NCI-H2171 treated with DMSO at 0.1 percent for 48 hours (cell line): ENCODE measurements at places on chromosomes 12 and 14.

DNA sequence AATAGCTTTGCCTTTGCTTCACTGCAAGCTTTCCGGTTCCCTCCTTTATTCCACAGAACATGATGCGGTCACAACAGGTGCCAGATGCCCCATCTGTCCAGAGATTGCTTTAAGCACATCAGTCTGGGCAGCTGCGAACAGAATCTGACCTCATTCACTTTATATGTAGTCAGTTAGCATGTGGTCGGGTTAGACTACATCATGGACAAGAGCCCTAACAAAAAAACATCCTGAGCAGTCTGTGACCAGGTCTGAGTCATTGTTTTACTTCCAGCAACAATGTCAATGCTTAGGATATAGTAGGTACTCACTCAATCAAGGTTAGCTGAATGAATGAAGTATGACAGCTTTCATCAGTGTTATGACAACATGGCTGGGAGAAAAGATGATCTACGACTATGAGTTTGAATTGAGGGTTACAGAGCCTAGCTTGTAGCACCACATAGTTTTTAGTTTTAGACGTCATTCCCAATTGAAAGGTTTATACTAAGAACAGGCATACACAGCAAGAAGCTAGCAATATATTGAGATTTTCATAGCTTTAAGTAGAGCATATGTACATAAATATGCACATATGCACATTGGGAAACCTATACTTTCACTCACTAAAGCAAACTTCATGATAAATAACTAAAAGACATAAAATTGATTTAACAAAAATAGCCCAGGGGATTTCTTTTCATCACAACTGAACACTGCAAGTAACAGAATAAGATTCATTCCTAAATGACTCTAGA, 64.2 kb upstream of the TMCC3 start:
- DNase-seq: peak; percentile 43

DNA sequence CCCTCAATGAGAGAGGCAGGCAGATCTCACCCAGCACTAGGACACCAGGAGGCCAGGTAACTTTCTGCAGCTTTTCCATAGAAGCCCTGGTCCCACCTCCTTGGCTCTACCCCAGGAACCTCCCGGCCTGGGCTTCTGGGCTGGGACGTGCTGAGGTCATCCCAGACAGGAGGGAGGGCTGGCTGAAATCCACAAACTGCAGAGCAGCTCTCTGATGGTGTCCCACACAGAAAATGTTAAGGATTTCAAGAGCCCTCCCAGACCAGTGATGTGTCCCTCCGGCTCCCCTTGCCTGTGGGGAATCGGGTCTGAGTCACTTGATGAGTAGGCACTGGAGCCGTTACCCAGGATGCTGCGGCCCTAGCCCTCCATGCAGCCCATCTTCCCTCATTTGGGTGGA, 124.1 kb downstream of the ESRRB start:
- DNase-seq: no peak

- no peak for DNase-seq
Measured at GRCh38 chr14:93522221-93522620, 91.5 kb downstream of the UNC79 start.

GRCh38 chr14:81303258-81303935, 82.6 kb upstream of the GTF2A1 start:
- no peak for DNase-seq

- no peak for DNase-seq
Measured at GRCh38 chr14:61536661-61537562, 158.4 kb upstream of the HIF1A start.
